ENCODE measurements at places on chromosomes 7 and 10. TPM values are rescaled to one million over a fixed set of nuclear protein-coding genes. Genes with fewer than 3 reads are reported as not detected.

The RPEL1 gene
- 0.03 TPM for total RNA-seq

The ATP5F1C gene
- total RNA-seq: 467 TPM

The GPR15LG gene
- total RNA-seq: not detected

The CUBN gene
- total RNA-seq: 0.06 TPM

The MORN4 gene
- total RNA-seq: 18.8 TPM

The ANKRD26 gene
- total RNA-seq: 6.3 TPM

The SFTPA1 gene
- total RNA-seq: not detected

The CRHR2 gene
- total RNA-seq: not detected

The SERPINE1 gene
- 103 TPM for total RNA-seq

The SLIT1 gene
- 0.20 TPM for total RNA-seq

The UPF2 gene
- 10.3 TPM for total RNA-seq

The NUDCD3 gene
- 9.0 TPM for total RNA-seq

The TEX47 gene
- total RNA-seq: not detected

The FAM25A gene
- total RNA-seq: not detected

The APBB1IP gene
- total RNA-seq: not detected

The SNCG gene
- total RNA-seq: 71.1 TPM

The TAS2R5 gene
- total RNA-seq: not detected

The PTPN20 gene
- total RNA-seq: not detected

The C10orf62 gene
- total RNA-seq: not detected

The TRIL gene
- total RNA-seq: not detected

The CPED1 gene
- 21.5 TPM for total RNA-seq

The CLEC2L gene
- 23.0 TPM for total RNA-seq

The LRGUK gene
- 0.43 TPM for total RNA-seq
